Activated CD4-positive, alpha-beta memory T cell treated with anti-CD3 and anti-CD28 coated beads for 36 hours (primary cell): ENCODE measurements at places on chromosomes 4 and X. TPM values are rescaled to one million over a fixed set of nuclear protein-coding genes. Genes with fewer than 3 reads are reported as not detected.

GRCh38 chr4:127772769-127773671 lies 9.1 kb upstream of the HSPA4L start:
- DNase-seq: no peak

NCAPG gene
- total RNA-seq: 76.7 TPM

DNA sequence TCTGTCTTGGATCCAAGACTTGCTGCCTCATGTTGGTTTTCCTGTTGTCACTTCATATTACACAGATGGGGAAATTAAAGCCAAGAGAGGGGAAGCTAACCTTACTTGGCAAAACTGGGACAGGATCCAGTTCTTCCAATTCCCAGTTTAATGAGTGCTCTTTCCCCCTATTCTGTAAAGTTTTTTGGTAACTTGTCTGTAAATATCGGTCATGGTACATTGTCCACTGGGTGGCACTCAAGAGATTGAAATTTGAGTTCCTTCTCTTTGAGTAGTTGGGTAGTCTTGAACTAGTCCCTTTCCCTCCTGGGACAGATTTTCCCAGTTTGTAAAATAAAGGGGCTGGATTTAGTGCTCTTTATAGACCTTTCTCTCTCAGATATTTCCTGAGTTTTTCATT lies 12.4 kb upstream of the EOLA2 start:
- no peak for DNase-seq

GRCh38 chrX:133258481-133258880 lies 40.3 kb upstream of the TFDP3 start:
- no peak for DNase-seq

UTP14A gene
- 31.7 TPM for total RNA-seq

DNA sequence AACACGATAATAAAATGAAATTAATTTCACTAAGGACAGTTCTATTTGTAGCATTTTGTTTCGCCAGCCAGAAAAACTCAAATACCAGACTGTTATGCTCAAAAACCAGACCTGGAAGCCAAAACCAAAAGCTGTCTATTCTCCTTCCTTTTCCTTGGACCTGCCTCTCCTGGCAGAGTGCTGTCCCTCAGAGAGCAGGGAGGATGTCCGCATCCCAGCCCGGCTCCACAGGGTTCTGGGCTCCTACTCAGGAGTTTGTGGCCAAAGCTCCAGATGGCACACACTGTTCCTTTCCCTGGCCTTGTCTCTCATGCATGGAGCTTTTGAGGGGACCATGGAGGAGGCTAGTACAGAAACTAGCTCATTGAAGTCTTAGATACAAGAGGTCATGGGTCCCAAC lies 41.9 kb upstream of the C1QTNF7 start:
- DNase-seq: no peak

DNA sequence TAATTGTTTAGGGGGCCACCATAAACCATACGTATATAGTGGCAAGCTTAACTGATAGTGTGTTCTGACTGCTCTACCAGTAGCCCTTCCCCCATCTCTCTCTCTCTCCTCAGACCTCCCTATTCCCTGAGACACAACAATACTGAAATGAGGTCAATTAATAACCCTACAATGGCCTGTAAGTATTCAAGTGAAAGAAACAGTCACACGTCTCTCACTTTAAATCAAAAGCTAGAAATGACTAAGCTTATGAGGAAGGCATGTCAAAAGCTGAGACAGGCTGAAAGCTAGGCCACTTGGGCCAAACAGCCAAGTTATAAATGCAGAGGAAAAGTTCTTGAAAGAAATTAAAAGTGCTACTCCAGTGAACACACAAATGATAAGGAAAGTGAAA lies 78.0 kb downstream of the PRDM5 start:
- DNase-seq: peak; percentile 31

DNA sequence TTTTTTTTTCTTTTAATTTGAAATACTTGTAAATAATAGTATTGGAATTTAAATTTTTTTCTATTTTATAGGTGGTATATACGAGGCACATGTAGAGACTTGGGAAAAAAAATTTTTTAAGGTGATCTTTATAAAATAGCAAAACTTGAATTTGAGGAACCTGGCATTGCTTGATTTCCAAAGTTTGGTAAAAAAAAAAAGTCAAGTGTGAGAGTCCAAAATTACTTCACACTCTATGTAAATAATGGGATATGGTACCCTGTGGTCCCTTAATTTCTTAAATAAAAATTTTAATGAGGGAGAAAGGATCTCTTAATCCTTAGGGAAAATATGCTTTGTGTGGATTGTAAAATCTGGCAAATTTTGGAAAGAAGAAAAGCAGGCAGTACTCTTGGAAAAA lies 19.0 kb downstream of the SPRY1 start:
- no peak for DNase-seq

PDZD4 gene
- total RNA-seq: 4.9 TPM

DNA sequence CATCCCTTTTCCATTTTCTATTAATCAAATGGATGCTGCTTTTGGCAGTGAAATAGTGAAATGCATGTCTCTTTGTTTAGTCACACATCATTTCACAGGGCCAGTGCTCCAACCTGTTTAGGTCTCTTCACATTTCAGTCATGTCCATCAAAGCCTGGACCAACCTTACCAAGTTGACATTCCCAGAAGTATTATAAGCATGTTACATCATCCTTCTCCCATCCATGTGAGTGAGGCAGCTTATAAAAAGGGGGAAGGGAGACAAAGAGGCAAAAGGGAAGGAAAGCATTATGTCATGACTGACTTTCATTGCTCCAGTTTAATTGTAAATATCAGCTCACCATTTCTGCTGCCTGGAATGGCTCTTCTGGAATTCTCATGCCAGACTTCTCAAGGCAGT lies 94.4 kb downstream of the NWD2 start:
- DNase-seq: no peak

GRCh38 chrX:138866643-138867042 lies 155.1 kb upstream of the FGF13 start:
- DNase-seq: no peak

CPLX1 gene
- 0.43 TPM for total RNA-seq

- no peak for DNase-seq
Measured at GRCh38 chrX:85619962-85620361, 240.5 kb upstream of the POF1B start.

DNA sequence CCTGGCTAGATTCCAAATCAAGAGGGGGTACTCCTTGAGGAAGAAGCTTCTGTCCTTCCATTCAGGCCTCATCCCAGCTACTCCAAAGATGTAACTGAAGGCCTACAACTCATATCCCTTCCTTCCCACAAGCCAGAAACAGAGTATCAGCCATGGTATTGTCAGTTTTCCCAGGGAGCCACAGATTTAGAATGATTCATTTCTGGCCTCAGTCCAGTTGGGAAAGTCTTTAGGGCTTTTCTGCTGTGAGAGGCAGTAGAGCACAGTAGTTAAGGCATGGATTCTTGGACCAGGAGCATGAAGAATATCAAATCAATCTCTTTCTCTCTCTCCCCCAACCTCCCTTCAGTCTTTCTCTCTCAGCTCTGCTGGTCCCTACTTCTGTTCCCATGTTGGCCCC lies 505.0 kb downstream of the BCOR start:
- DNase-seq: no peak

- DNase-seq: no peak
Measured at GRCh38 chr4:157908031-157908430, 264.8 kb downstream of the GASK1B start.

LRAT gene
- total RNA-seq: not detected

DNA sequence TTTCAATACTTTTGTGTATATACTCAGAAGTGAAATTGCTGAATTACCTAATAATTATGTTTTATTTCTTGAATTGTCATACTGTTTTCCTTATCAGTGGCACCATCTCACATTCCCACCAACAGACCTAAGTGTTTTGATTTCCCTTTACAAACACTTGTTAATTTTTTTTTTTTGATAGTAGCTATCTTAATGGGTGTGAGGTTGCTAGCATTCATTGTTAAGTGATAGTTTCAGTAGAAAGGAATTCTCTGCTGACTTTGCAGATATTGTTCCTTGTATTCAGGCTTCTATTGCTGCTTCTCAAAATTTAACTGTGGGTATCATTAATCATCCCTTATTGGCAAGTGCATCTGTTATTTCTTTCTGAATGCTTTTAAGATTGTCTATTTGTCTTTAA lies 927.5 kb upstream of the SLIT2 start:
- no peak for DNase-seq

DNA sequence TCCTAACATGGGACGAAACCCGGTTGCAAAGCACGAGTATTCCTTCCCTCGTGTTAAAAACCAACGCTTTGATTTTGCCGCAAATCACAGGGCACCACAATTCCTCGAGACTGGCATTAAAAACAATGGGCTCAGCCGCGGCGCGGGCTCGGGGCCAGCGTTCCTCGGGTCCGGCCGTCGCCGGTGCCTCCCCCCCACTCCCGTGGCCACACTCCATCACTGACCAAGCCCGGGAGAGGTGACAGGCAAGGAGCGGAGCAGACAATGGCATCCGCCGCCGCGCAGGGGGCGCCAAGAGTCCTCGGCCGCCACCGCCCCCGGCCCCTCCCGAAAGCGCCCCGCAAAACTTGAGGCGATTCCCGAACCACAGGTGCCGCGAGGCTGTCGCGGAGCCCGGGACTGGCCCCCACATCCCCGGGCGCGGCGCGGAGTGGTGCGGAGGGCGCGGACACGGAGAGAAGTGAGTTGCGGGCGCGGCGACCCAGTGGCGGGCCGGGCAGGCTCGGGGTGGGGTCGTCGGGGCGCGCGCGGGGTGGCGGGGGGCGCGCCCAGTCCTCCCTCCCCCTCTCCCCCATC lies 445 bp downstream of the AP1S2 start:
- peak; percentile 48 for DNase-seq

PLA2G12A gene
- total RNA-seq: 17.9 TPM

PABPC1L2B gene
- not detected for total RNA-seq

IL2RG gene
- 290 TPM for total RNA-seq
